Central memory CD4-positive, alpha-beta T cell (primary cell): ENCODE measurements at places on chromosomes 6 and 20.

- no peak for DNase-seq
Measured at GRCh38 chr6:23003671-23004467, 434.5 kb downstream of the HDGFL1 start.

DNA sequence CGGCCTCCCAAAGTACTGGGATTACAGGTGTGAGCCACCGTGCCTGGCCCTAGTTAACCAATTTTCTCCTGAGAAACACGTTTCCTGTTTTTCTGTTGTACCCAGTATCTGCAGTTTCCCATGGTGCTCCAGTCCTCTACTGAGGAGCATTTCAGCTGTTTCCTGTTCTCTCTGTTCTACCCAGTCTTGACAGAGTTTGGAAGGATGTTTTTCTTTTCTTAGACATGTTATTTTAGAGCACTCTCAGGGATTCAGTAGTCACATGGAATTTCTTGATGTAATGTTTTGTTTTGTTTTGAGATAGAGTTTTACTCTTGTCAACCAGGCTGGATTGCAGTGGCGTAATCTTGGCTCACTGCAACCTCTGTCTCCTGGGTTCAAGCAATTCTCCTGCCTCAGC lies 129.8 kb upstream of the TIAM2 start:
- DNase-seq: no peak

GRCh38 chr20:13262671-13263360 lies 41.7 kb downstream of the ISM1 start:
- DNase-seq: no peak

DNA sequence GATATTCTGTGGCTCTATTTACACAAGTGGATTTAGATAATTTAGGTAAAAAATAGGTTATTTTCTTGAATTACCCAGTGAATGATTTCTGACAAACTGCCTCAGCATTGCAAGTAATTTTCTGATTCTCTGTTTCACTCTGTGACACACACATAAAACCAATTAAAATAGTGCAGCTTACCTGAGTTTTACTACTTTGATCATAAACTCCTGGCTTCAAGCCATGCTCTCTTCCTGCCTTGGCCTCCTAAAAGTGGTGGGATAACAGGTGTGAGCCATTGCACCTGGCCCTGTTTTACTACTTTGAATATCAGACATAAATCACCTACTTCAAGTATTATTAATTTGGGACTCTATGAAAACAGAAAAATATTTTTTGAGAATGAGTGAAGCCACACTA lies 462.9 kb downstream of the ADGRB3 start:
- DNase-seq: no peak

- DNase-seq: no peak
Measured at GRCh38 chr6:145761584-145761983, 26.3 kb upstream of the EPM2A start.

DNA sequence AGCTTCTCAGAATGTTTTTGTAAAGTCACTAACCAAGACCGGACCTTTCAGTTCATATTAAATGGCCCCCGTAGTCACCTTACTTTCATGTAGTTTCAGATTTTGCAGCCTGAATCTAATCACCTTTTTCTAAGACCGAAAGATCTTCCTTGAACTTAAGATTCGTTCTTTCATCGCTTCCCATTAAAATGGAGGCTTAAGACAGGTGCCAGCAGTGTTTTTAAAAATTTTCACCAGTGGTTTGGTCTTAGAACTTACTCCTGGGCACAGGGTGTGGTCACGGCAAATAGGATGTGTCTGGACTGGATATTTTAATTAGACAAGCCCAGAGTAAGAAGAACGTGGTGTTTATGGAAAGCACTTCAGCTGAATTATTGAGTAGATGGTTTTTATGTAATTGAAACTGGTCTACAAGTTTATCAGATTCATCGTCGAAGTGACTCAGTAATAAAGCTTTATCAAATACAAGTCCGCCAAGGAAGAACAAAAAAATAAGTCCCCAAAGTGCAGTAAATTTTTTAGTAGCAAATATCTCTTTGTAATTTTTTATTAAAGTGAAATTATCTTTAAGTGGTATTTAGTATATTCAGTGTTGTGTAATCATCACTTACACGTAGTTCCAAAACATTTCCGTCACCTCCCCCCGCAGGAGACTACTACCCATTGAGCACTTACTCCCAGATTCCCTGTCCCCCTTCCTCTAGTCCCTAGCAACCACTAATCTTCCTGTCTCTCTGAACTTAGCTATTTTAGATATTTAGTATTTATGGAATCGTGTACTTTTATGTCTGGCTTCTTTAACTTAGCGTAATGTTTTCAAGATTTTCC lies 868 bp downstream of the SRSF3 start:
- peak; percentile 37 for DNase-seq

DNA sequence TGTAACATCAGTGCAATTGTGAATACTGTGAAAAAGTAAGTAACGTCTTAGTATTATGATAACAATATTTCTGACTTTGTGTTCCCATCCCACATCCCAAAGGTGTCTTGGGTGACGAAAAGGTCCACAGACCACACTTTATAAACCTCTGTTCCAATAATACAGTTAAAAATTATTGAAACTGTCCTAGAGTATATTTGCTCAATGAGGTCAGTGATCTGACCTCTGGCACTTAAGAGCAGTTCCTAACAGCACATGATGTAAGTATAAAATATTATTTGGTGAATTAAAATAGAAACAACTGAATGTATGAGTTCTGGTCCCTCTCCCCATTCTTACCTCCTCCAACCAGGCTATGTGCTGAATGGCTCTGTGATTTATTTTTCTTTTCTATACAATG lies 566.4 kb upstream of the MMS22L start:
- no peak for DNase-seq

DNA sequence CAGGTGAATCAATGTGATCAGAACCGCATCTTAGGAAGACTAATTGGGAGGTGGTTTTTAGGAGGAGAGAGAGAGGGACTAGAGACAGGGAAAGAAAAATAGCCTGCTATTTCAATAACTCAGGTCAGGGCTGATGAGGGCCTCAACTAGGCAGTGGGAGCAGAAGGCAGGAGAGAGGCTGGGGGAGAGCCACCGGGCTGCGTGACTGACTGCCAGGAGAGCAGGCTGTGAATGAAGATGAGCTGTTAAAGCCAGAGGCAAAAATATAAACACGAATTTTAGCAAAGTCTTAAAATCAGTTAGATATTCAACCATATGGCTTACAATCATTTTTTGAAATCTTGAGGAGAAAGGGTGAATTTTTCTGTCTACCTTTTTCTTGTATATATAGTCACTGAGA lies 149.6 kb downstream of the IPCEF1 start:
- no peak for DNase-seq

DNA sequence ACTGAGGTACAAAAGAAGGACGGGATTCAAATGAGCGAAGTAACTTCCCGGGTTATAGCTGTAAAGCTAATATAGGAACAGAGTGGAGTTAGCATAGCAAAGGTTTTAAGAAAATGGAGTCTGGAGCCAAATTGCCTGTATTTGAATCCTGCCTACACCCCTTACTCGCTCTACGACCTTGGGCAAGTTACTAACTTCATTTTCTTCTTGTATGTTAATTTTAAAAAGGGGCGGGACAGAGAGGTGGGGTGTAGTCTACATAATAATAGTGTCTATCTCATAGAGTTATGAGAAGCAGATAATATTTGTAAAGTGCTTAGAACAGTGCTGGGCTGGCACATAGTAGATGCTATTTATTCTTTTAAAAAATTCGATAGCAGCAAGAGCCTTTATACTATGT lies 705 bp downstream of the ZSCAN23 start:
- no peak for DNase-seq

- no peak for DNase-seq
Measured at GRCh38 chr20:37992802-37993409, 40.4 kb downstream of the TTI1 start.
